ENCODE measurements at places on chromosomes 2 and 18.

DNA sequence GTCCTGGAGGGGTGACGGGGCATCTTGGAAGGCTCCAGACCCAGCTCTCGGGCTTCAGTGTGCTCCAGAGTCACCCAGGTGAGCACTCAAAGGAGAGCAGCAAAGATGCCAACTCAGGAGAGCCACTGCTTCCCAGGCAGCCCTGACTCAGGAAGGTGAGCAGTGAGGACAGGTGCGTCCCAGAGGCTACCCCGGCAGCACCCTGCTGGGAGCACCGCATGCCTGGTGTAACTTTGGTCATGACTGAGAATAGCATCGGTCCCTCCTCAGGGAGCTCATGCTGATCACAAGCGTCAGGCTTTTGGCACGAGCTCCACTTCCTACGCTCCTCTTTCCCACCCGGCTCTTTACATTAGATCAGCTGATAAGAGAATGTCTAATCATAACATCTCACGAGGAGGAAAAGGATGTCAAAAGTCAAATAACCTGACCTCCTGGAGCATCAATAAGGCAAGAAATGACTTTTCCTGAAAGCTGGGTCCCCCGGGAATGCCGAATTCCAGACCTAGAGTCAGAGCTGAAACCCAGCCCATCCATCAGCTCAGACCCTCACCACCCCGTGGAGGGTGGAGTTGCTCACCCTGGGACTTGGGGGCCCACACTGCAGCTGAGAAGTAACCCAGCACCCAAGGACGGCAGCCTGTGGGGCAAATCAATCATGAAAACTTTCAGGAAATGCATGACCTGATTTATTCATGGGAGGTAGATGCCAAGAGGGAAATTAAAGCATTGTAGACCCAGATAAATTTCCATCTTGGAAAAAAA lies 248.8 kb downstream of the ACKR3 start:
- no peak for DNase-seq

- peak; percentile 68 for DNase-seq
These were observed 99.8 kb downstream of the CACNB4 start for GRCh38 chr2:151999053-151999452.

DNA sequence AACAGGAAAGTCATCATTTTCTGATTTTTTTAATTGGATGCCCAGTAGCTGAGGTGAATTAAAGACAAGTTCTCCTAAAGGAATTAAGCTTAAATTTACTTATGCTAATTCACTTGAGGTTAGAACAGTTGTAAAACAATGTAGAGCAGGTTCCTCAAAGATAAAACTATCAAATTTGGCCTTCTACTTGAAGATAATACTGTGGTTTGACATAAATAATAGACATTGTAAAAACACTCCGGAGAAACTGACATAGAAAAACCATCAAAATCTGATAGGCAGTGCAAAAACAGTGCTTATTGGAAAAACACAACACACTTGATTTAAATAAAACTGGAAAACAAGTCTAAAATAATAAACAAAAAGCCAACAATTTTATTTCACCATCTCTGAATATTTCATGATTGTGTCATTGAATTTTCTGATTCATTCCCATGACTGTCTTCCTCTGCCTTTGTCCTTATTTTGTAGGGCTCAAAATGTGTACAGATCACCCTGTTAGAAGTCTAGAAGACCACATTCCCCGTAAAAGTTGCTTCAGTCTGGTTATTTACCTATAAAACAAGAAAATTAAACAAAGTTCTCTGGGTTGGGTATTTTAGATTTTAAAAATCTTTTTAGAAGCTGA lies 28.3 kb upstream of the SLC40A1 start:
- no peak for DNase-seq

GRCh38 chr2:96664366-96664925 lies 21.9 kb downstream of the FER1L5 start:
- DNase-seq, result no peak

DNA sequence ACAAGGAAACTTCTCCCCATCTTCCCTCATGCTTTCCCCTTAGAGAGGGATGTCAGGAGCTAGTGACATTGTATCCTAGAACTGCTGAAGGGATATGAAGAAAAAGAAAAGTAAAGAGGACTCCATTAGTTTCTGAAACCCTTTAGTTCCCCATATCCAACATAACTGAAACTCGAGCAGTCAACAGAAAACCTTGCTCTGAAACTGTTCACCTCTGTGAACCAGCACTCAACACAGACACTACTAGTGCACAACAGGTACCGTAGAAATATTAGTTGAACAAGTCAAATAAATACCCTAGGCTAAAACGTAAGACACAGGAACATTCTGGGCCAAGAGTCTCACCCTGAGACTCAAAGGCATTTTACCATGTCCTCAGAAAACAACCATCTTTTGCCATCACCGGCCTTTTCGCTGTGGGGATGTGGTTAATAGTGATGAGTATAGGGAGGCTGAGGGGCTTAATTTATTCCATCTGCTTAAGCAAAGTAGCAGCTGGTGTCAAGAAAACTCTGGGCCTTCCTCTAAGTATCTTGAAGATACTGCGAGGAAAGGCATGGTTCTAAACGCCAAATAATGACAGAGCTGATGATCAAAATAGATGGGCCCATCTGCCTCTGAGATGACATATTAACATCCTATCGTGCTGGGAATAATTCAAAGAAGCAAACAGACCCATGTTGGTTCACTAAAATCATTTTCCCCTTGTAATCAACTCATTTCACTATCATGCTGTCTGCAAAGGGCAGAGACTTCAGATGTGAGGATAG lies 156.8 kb downstream of the STK39 start:
- DNase-seq, result no peak

GRCh38 chr2:231819447-231820042 lies 33.3 kb downstream of the COPS7B start:
- DNase-seq, result no peak

DNA sequence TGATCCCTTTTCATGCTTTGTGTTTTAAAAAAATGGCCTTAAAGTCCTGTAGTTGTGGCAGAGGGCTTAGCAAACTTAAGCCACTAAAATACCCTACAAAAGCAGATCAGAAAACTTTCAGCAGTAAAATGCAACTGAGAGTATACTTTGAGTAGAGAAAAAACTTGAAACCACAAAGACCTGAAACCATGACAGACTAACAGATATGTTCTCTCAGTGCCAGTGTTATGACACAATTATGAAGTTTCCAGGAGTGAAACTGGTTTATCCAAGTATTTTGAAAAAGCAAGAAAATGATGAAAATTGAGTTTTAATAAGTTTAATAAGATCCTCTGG lies 74.5 kb downstream of the SPRED2 start:
- no peak for DNase-seq

DNA sequence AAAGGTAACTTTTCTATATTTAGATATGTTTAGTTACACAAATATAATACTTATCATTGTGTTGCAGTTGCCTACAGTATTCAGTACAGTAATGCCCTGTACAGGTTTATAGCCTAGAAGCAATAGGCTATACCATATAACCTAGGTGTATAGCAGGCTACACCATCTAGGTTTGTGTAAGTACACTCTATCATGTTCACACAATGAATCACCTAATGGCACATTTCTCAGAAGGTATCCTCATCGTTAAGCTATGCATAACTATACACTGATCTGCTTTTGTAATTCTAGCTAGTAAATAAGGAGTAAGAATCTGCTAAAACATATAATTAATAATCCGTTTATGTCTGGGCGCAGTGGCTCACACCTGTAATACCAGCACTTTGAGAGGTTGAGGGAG lies 102.1 kb downstream of the COMMD1 start:
- DNase-seq, result no peak

DNA sequence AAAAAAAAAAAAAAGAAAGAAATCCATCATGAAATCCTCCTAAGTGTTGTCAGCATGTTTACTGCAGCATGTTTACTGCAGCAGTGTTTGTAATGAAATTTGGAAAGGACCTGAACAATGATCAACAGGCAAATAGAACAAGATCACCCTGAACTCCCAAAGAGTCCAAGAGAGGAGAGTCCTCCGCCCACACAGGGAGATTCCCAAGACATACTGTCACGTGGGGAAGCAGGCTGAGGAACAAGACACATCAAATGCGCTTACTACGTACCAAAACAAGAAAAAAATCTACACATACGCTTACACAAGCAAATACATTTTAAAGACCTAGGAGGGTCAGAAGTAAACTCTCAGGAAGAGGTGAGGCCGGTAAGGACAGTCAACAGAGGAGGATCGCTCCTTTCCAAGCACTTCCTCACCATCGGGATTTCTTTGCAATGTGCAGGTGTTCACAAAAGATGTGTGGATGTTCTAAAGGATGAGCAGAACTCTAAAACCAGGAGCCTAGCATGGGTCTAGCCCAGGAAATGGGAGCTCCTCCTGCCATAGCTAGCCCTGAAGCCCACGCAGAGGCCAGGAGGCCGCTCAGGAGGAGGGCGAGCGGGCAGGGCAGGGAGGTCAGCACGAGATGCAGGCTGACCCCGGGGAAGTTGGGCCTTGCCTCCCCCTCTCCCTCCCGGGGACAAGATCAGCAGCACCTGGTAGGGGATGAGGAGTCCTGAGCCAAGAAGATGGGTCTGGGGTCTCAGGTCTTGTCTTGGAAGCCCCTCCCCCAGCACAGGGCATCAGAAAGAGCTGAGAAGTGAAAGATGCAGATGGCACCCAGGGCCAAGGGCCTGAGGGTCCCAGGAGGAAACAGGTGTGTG lies 66.4 kb downstream of the ZNF516 start:
- DNase-seq, result no peak

- no peak for DNase-seq
These were observed 118.7 kb upstream of the CNTNAP5 start for GRCh38 chr2:123906361-123906760.

DNA sequence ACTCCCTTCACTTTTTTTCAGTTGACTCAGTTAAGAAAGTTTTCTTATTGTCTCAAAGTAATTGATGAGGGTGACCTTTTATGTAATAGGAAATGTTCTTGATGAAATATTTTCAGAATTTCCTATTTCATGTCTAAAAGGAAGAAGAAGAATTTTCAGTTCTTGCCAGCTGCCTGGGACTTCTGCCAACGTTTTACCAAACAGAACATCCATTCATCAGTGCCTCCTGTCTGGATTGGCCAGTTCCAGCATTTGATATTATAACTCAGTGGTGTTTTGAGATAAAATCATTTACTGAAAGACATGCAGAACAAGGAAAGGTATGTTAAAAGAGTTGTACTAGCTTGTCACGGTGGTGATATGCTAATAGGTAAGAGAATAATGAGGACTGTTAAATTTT lies 104.7 kb upstream of the MYO3B start:
- DNase-seq, result no peak

DNA sequence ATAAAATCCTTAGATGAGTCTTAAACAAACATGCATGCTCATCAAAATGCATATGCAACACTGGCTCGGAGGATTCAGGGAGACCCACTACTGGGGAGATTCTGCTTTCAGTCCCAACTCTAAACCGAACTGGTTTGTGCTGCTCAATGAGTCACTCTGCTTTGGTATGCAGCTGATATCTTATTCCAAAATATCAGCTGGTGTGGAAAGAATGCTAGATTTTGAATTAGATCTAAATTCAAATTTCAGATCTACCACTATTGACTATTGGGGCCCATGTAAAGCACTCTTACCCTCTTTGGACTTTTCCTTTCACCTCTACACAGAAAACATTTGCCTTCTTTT lies 39.2 kb upstream of the TTN start:
- DNase-seq, result no peak

- no peak for DNase-seq
These were observed 151.8 kb downstream of the HDAC4 start for GRCh38 chr2:239249048-239249447.

- no peak for DNase-seq
These were observed 221.0 kb upstream of the TFPI start for GRCh38 chr2:187775196-187775595.

DNA sequence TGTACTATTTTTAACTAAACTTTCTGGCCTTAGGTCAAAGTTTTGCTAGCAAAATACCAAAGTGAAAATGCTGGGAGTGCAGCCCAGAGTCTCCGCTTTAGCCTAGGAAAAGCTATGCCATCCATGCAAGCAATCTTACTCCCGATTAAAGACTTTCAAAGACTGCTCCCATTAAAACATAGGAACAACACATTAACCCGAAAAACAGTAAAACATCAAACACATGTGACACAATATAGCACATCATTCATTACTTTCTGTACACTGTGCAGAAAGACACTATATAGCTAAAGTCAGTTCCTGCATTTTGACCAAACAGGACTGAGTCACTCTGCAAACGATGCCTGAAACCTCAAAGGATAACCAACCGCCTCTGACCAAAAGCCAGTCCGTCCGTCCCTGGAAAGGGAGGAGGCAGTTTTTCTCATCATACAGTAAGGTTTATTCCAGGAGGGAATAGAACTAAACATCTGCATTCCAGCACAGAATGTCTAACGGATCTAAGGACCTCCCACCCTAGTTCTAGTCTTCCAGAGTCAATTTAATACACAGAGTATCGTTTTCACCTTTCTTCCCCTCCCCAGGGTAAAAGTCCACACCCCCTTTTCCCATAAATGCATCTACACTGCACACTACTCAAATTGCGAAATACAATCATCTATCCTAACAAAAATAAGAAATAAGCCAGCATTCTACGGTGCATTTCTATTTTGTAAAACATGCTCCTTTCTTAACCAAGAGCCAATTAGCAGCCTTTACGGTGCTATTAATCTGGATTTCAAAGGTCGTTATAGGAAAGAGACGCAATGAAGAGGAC lies 1.7 kb downstream of the ROCK2 start:
- DNase-seq, result no peak

- DNase-seq, result no peak
These were observed 72.5 kb downstream of the ACOXL start for GRCh38 chr2:110804915-110805314.

DNA sequence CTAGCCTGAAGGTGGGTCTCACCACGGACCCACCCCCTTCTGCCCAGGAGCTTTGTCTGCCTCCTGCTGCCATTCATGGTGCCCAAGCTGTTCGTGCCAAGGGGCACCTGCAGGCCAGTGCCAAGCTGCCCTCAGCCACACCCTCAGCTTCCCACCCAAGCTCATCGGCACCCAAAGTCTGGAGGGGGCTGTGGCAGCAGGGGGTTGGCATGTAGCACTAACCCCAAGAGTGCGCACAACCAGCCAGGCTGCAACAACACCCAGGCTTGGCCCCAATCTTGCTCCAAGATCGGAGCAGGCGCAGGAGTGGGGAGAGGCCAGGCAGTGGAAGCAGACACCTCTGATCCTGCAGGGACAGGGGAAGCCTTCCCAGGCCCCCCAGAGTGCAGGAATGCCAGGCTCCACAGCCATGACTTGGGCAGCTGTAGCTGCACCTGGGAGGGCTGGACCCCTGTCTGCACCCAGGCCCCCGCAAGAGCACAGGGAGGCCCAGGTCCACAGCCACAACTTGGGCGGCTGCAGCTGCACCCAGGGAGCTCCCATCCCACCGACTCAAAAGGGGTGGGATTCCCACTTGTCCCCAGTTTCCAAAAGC lies 89.9 kb downstream of the ATAD2B start:
- no peak for DNase-seq

- no peak for DNase-seq
These were observed 161.6 kb downstream of the CMPK2 start for GRCh38 chr2:6704077-6704476.

Measured in upper lobe of left lung (tissue), 6 donors.